Psoas muscle (tissue), 8 donors: ENCODE measurements at places on chromosomes 6 and 20.
A peak's percentile ranks its signal among the peaks of the same experiment; 100 is the strongest.

DNA sequence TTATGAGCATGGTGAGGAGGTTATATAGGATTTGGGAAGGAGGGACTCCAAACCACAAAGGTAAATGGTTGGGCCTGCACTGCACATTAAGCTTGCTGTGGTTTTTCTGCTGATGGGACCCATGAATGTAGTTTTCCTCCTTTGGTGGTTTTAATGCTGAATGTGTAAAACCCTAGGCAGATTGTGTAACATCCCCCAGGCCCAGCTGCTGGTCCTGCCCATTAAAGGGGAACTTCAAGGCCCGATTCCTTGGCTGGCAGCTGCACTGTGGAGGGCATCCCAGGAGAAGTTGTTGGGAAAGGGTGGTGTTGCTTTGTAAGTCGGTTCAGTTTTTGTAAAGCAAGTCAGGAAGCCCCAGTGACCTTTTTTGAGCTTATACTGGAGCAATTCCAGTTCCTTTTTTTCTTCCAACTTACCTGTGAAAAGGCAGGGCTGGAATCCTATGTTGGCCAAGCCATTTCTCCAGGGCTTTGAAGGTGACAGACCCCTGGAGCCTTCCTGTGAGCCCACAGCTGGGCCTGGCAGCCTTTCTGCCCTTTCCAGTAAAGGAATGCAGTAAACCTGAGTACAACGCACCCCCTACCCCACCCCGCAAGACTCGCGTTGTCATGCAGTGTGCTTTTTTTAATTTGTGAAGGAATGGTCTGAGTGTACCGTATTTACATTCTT is 43.1 kb upstream of the NAA20 start:
- DNase-seq: peak; percentile 86

- no peak for DNase-seq
Measured at GRCh38 chr6:49626811-49627210, 9.8 kb downstream of the RHAG start.

DNA sequence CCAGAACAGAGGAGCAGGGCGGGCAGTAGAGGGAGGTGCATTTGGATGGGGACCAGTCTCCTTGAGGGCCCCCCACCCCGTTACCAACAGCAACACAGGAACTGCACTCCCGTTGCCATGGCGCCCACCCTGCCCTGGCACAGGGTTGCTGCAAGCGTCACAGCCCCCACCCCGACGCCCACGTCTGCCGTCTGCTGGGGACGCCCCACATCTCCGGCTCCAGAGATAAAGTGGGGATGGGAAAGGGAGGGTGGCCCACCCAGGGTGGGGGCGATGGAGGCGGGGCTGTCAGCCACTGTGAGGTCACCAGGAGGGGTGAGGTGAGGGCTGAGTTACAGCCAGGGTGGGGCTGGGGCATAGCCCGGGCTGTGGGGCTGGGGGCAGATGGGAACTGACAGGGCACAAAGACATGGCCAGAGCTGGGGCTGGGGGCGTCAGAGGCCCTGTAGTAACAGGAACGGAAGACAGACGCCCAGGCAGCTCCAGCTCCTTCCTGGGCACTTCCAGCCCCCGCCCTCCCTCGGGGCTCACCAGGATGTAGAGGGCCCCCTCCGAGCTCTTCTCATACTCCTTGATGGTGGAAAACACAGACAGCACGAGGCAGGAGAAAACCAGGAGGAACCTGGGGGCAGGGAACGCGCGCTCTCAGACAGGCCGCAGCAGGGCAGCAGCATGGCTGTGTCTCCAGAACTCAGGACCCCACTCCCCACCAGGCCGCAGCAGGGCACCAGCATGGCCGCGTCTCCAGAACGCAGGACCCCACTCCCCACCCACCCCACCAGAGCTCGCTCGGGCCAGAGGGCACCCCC is 26.0 kb downstream of the KCNQ2 start:
- no peak for DNase-seq

DNA sequence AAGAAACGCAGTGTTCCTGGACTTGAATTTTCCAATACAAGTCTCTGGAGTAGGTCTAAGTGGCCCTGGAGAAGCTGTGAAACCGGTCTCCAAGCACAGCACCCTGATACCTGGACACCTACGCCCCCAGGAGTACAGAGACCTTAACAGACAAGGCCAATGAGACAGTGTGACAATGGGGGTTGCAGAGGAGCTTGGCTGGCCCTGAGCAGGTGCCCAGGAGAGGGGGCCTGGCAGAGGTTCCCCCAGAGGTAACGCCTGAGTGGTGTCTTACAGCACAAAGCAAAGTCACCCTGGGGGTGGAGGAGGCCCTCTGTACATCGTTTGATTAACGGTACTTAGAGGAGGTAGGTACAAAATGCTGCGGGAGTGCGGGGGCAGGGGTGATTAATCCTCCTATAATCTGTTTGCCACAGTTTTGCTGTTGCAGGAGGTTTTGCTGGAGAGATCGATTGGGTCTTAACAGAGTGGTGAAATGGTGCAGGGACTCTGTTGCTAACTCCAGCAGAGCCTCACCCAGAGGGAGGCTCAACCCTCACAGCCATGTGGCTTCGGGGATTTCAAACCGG is 37.3 kb upstream of the APCDD1L start:
- no peak for DNase-seq

DNA sequence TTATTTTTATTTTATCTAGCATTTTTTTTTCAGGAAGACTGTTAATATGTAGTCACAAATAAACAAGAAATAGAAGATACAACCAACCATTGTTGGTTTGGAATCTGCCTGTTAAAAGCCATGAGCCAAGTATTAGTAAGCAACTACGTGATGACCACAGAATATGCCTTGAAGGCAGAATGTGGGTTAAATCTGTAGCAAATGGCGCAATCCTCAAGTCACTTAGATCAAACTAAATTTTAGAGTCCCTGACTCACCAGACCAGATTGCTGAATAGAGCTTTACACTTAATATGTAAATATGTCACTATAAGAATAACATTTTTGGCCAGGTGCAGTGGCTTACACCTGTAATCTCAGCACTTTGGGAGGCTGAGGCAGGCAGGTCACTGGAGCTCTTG is 800.1 kb upstream of the CITED2 start:
- no peak for DNase-seq

DNA sequence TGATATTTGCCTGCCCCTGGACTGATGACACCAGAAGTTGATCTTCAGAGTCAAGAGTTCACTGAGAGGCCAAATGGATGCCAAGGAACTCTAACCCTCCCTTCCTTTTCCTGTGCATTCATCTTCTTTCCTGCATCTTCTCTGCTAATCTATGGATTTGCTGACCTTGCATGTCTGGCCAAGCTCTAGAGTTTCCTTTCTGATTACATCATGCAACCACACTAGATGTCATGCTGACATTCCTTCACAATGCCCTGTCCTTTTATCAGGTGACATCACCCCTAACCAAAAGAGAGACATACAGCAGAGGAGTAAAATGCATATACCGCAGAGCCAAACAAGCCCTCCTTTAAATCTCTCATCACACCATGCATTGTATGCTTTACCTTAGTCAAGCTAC is 487.6 kb downstream of the TFAP2A start:
- no peak for DNase-seq

- no peak for DNase-seq
Measured at GRCh38 chr6:160998766-160999165, 7.2 kb downstream of the MAP3K4 start.

GRCh38 chr6:92364948-92365541 is 1054.3 kb downstream of the EPHA7 start:
- no peak for DNase-seq

GRCh38 chr6:570825-571224 is 86.1 kb downstream of the HUS1B start:
- no peak for DNase-seq

GRCh38 chr6:84074988-84075781 is 41.6 kb downstream of the MRAP2 start:
- DNase-seq: no peak

DNA sequence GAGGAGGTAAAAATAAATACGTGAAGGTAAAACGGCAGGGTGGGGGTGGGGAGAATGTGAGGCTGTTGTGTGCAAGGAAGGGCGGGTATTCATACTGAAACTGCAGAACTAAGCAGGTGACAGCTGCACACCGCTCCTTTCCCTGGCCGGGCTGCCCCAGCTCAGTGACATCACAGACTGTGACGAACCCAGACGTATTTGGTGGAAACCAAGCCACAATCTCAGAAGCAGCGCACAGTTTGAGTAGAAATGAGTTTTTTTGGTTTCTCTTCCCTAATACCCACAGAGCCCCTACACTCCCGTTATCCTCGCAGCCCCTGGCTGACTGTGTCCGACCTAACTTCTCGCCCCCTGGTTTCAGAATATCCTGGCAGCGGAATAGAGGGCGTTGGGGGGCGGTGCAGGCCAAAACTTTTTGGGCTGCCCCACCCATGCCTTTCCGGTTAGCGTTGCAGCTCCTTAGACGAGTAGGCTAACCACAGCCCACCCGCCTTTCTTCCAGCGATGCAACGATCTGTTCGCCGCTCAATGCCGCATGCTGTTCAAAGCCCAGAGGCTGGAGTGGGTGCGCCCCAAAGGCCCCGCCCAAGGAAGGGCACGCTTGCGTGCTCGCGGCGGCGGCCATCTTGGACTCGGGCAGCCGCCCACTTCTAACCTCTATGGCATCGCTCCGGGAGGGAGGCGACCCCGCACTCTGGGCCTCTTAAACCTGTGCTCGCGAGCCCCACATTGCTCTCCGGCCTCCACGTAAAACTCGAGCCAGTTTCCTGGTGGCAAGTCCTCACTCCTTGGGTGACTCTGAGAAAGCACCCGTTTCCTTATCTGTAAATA is 9.1 kb downstream of the BAK1 start:
- DNase-seq: peak; percentile 88

DNA sequence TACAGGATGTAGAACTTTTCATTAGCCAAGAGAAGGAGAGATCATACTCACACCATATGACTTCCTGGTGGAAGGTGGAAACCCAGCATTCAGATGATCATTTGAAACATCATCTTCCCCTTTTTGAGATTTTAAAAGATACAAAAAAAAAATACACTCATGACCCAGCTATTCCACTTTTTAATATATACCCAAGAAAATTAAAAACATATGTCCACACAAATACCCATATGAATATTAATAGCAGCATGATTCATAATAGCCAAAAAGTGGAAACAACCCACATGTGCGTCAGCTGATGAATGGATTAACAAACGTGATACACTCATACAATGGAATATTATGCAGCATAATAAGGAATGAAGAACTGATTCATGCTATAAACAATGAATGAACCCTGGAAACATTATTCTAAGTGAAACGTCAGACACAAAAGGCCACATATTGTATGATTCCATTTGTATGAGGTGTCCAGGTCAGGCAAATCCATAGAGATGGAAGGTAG is 130.0 kb upstream of the SGK1 start:
- no peak for DNase-seq

GRCh38 chr20:44398335-44398734 is 42.8 kb downstream of the HNF4A start:
- DNase-seq: no peak

- DNase-seq: no peak
Measured at GRCh38 chr6:73538116-73538779, 17.4 kb upstream of the EEF1A1 start.

GRCh38 chr6:149059557-149059956 is 258.0 kb upstream of the TAB2 start:
- DNase-seq: no peak

DNA sequence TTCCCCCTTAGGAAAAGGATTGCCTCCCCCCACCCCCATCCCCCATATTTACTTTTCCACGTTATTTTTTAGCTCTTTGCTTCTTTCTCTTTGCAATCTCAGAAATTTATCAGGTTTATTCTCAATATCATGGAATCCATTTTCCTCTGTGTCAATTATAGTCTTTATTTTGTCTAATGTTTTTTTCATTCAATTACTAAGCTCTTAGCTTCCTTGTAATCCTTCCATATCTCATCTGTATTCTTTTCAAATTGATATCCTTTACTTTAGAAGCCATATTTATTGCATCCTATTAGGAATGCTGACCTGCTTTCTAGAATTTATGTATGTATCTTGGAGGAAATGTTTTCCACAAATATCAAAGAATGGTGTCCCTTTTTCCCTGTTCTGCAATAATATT is 39.3 kb downstream of the TMC2 start:
- no peak for DNase-seq

- DNase-seq: no peak
Measured at GRCh38 chr6:98452685-98453084, 381.7 kb upstream of the POU3F2 start.

- no peak for DNase-seq
Measured at GRCh38 chr20:25491446-25492038, 84.1 kb downstream of the GINS1 start.

- DNase-seq: no peak
Measured at GRCh38 chr6:123806561-123806960, 2.9 kb downstream of the NKAIN2 start.

GRCh38 chr20:46118481-46119020 is 437 bp downstream of the CD40 start:
- peak; percentile 35 for DNase-seq

- DNase-seq: no peak
Measured at GRCh38 chr6:4636191-4636880, 139.9 kb upstream of the CDYL start.

DNA sequence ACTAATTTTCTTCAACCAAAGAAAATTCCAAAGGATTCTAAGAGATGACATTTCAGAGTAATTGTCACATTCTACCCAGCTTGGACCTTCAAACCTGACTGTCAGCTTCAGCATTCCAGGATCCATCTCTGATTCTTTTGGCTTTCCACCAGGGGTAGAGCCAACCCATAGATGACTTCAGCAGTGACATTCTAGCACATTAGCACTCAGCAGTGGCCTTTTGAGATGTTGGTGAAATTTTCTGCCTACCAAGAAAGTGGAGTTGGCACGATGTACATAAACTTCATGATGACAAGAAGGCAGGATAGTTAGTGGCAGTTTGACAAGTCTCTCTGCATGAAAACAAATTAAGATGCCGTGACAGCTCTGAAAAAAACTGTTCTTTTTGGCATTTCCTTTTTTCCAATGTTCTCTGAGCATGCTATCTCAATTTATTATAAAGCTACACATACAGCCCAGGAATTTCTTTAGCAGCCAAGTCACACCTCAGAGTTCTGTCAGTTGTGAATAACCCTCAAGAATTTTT is 466.5 kb upstream of the RNF217 start:
- DNase-seq: no peak

DNA sequence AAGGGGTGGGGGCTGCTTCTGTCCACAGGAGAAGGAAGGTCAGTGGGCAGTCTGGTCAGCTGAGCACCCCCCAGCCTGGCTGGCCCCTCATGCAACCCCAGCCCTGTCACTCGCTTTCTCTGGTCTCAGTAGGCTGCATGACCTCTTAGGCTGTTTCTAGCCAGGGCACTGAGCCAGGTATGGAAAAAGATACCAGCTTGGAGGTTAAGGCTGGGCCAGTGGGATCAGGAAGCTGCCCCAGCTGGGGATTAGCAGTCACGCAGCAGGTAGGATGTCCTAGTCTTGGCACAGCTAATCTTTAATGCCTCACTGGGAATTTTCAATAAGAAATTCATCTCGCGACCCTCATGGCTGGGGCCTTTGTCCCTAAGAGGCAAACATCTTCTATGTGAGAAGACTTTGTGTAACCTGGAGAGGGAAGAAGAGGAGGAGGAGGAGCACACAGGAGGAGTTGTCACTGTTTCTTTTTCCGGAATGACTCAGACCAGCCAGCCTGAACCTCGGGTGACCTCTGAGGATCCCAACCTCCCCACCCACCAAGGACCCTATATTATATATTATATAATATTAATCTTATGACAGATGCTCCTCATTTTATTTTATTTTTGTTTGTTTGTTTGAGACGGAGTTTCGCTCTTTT is 2.4 kb upstream of the BPIFA2 start:
- no peak for DNase-seq
